ENCODE measurements at places on chromosomes 6 and 20. TPM values are rescaled to one million over a fixed set of nuclear protein-coding genes. Genes with fewer than 3 reads are reported as not detected.

- no peak for DNase-seq
Measured at GRCh38 chr6:37025621-37026466, 20.4 kb downstream of the FGD2 start.

GRCh38 chr6:53377793-53378192, 29.0 kb upstream of the ELOVL5 start:
- DNase-seq: no peak

Gene SLC16A10
- 12.1 TPM for total RNA-seq

GRCh38 chr6:140012150-140012549, 637.7 kb upstream of the CITED2 start:
- DNase-seq: no peak

Gene OR2J3
- not detected for total RNA-seq

DNA sequence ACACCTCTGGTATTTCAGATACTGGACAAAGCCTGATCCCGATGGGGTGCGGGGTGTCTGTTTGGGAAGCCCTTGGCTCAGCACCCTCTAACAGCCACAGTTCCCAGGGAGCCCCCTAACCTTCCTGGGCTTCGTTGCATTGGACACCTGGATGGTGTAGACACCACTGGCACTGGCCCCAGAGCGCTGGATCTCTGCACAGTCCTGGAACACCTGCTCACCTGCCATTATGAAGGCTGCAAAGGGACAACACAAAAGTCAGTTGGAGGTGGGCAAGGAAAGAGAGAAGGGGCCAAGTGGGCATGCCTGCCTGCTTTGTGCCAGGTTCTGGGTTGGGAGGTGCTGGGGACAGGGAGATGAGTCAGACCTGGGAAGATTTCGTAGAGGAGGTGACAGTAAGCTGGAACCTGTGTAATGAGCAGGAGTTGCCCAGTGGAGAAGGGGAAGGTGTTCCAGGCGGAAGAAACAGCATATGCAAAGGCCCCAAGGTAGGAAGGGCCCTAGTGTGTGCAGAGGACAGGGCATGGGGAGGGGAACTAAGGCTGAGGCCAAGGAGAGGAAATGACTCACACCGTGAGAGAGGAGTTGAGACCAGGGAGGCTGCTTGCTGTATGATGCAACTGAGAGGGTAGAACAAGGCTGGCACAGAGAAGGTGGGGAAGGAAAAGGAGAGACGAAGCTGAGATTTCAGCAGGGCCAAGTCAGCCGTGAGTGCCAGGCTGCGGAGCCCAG, 34.9 kb downstream of the ANGPT4 start:
- DNase-seq: no peak

DNA sequence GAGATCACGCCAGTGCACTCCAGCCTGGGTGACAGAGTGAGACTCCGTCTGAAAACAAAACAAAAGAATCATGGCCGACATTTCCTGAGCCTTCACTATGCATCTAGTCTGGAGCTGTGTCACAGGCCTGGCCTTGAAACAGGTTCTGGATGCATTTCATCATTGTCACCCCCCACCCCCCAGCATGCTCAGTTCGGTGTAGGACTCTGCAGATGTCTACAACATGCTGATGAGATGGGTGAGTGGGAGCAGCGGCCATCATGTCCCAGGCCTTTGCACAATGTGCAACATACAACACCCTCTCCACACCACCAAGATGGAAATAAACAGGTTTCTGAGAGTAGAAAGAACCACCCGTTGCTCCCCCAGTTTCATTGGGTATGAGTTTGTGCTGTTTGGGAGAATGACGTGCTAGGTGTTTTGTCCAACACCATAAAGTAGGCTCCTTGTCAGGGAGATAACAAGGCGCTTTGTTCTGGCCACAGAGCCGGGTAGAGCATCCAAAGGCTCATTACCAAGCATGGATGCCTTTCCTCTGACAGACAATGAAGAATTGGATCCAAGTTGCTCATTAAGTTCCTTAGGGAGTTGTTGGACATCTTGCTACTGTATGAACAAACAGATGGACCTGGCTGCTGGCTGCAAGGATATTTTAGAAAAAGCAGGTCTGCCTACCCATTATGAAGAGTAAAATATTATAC, 22.1 kb downstream of the SNHG17 start:
- DNase-seq: no peak

Gene MRAP2
- total RNA-seq: not detected

GRCh38 chr6:90127595-90127994, 169.0 kb downstream of the BACH2 start:
- DNase-seq: no peak
